ENCODE measurements at places on chromosomes 1 and 21.

- no peak for DNase-seq
Measured at GRCh38 chr1:35838693-35839245, 31.0 kb downstream of the AGO4 start.

GRCh38 chr1:221494670-221495069 lies 247.2 kb downstream of the DUSP10 start:
- DNase-seq, result no peak

GRCh38 chr1:108327534-108328466 lies 83.9 kb upstream of the NBPF4 start:
- peak; percentile 48 for DNase-seq

- no peak for DNase-seq
Measured at GRCh38 chr1:225958041-225958440, 17.0 kb upstream of the LEFTY2 start.

GRCh38 chr1:241362350-241362749 lies 5.3 kb upstream of the RGS7 start:
- DNase-seq, result no peak

- no peak for DNase-seq
Measured at GRCh38 chr1:77336729-77337128, 54.9 kb downstream of the AK5 start.
